HFFc6 (cell line): ENCODE measurements at places on chromosomes 12 and 14. TPM values are rescaled to one million over a fixed set of nuclear protein-coding genes. Genes with fewer than 3 reads are reported as not detected.

GRCh38 chr12:95492462-95492861 lies 18.5 kb downstream of the METAP2 start:
- no peak overlapping the region for H3K27ac ChIP-seq
- no peaks in the 10 kb centered on the region for H3K4me1 ChIP-seq
- peaks cover 35% of the 10 kb centered on the region for H3K36me3 ChIP-seq
- H3K4me3 ChIP-seq = no peak overlapping the region
- H3K27me3 ChIP-seq = no peaks in the 10 kb centered on the region

- H3K27me3 ChIP-seq = no peaks in the 10 kb centered on the region
- no peak overlapping the region for H3K27ac ChIP-seq
- H3K36me3 ChIP-seq = peaks cover 5% of the 10 kb centered on the region; the same call in 1 of the 2 replicates
- DNase-seq = no peak
- no peaks in the 10 kb centered on the region for H3K4me1 ChIP-seq
- H3K4me3 ChIP-seq = no peak overlapping the region
These were observed 259.9 kb upstream of the GARIN6 start for GRCh38 chr12:99387661-99388060.

GRCh38 chr14:96757456-96757855 lies 39.7 kb upstream of the VRK1 start:
- no peak for DNase-seq
- H3K36me3 ChIP-seq = no peaks in the 10 kb centered on the region
- H3K4me3 ChIP-seq = no peak overlapping the region
- no peak overlapping the region for H3K27ac ChIP-seq

DNA sequence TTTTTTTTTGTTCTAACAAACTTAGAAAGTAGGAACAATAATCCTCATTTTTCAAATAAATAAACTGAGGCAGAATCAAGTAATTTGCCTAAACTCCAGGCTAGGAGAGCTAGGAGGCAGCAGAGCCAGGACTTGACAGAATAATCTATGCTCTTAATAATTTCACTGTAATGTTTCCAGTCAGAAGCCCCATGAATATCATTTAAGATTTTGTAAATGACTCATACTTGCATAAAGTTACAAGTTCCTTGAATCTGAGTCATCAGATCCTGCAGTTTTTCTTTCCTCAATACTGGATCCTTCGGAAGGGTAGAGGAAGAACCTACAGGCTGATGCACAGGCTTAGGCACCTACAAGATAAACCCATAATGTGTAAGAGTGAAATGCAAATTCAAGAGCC lies 29.0 kb downstream of the CAPRIN2 start:
- H3K4me1 ChIP-seq = peaks cover 31% of the 10 kb centered on the region
- DNase-seq = peak; percentile 68
- H3K4me3 ChIP-seq = peak overlapping the region; percentile 68
- H3K27me3 ChIP-seq = no peaks in the 10 kb centered on the region

- peaks cover 11% of the 10 kb centered on the region; the same call in 1 of the 2 replicates for H3K4me1 ChIP-seq
- no peak for DNase-seq
- no peak overlapping the region for H3K27ac ChIP-seq
- H3K27me3 ChIP-seq = peaks cover 3% of the 10 kb centered on the region
- H3K36me3 ChIP-seq = peaks cover 8% of the 10 kb centered on the region
These were observed 136.3 kb downstream of the TPH2 start for GRCh38 chr12:72074956-72075355.

DNA sequence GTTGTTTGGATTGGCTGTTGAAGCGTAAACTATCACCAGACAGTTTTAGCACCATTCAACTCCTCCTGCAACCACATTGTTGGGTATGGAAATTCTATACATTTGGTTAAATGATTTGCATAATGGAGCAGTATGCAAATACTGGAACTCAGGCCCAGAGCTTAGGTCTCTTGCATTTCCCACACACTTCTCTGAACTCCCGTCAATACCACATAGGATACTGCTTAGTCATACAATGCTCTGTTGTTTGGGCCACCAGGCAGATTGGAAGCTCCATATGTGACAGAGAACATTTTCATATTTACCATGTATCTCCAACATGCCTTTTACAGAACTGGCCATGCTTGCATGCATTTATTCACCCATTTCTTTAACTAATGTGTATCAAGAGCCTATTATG lies 78.0 kb downstream of the IFNG start:
- no peaks in the 10 kb centered on the region for H3K4me1 ChIP-seq
- peaks cover 5% of the 10 kb centered on the region for H3K27me3 ChIP-seq
- no peaks in the 10 kb centered on the region for H3K36me3 ChIP-seq
- DNase-seq = no peak
- no peak overlapping the region for H3K4me3 ChIP-seq

DNA sequence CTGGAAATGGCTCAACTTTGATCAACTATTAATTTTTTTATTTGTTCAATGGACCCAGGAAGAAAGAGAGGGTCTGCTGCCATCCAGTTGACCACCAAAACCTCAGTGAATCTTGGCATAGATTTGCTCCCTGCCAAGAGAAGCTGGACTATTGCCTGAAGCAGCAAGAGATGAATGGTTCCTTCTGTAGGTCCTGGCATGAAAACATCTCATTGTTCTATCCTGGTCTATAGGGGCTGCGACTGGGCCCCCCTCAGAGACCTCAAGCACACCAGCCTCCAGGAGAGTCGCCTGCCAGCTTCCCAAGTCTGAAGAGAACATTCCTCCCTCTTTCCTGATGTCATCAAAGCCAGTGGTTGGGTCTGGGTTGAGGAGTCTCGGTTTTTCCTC lies 204.9 kb downstream of the TMX1 start:
- peaks cover 92% of the 10 kb centered on the region for H3K4me1 ChIP-seq
- no peak for DNase-seq
- H3K4me3 ChIP-seq = no peak overlapping the region
- no peaks in the 10 kb centered on the region; the same call in 1 of the 2 replicates for H3K36me3 ChIP-seq
- no peaks in the 10 kb centered on the region for H3K27me3 ChIP-seq
- peak overlapping the region; percentile 92; the same call in 1 of the 2 replicates for H3K27ac ChIP-seq

GRCh38 chr12:6039894-6040601 lies 84.4 kb downstream of the VWF start:
- peaks cover 25% of the 10 kb centered on the region for H3K4me1 ChIP-seq
- H3K27me3 ChIP-seq = peaks cover 6% of the 10 kb centered on the region
- H3K4me3 ChIP-seq = no peak overlapping the region
- no peaks in the 10 kb centered on the region for H3K36me3 ChIP-seq
- H3K27ac ChIP-seq = no peak overlapping the region

DNA sequence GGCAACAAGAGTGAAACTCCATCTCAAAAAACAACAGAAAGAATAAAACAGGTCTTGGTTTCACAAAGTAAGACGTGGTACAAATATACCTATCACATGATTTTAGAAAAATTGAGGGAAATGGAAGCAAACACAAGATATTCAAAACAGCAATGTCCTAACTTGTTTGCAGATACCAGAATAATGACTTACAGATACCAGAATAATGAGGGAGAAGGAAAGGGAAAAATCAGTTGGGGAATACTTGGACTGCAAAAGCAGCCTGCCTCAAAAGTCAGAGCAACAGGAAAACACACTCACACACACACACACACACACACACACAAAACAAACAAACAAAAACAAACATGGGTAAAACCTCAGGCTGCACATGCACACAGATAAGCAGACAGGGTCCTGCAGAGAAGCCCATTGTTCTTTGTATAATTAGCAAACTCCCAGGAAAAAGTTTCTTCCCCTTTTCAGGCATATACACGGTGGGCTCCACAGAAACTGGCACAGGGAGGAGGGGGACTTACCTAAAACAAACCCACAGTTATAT lies 65.7 kb upstream of the CAPRIN2 start:
- H3K36me3 ChIP-seq = no peaks in the 10 kb centered on the region
- DNase-seq = no peak
- H3K4me1 ChIP-seq = no peaks in the 10 kb centered on the region
- no peak overlapping the region for H3K4me3 ChIP-seq
- H3K27me3 ChIP-seq = peaks cover 38% of the 10 kb centered on the region

DNA sequence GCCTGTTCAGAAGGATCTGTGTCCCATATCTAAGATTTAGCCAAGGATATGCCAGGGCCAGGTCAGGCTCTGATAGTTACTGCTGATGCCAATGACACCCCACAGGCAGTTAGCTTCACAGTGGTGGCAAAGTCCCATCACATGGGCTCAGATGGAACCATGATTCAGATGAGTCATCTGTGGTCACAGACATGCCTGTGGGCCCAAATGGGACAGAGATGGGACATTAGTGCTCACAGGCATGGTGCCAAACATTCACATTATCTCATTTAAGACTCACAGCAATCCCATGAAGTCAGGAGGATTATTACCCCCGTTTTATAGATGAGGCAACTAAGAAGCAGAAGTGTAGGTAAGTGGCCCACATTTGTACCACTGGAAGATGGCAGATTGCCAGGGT lies 207.8 kb downstream of the DPF3 start:
- no peak overlapping the region; the same call in 1 of the 2 replicates for H3K4me3 ChIP-seq
- H3K27ac ChIP-seq = no peak overlapping the region
- H3K36me3 ChIP-seq = peaks cover 39% of the 10 kb centered on the region
- no peak for DNase-seq

- H3K4me3 ChIP-seq = peak overlapping the region; percentile 78
- H3K4me1 ChIP-seq = peaks cover 64% of the 10 kb centered on the region
- no peaks in the 10 kb centered on the region; the same call in none of the 2 replicates for H3K27me3 ChIP-seq
- H3K27ac ChIP-seq = peak overlapping the region; percentile 95
- peaks cover 15% of the 10 kb centered on the region for H3K36me3 ChIP-seq
These were observed 17.0 kb downstream of the ANO6 start for GRCh38 chr12:45232756-45233372.

GRCh38 chr14:93148979-93149378 lies 33.3 kb upstream of the ITPK1 start:
- no peak overlapping the region for H3K27ac ChIP-seq
- DNase-seq = no peak
- H3K27me3 ChIP-seq = peaks cover 10% of the 10 kb centered on the region
- H3K4me3 ChIP-seq = no peak overlapping the region
- H3K4me1 ChIP-seq = peaks cover 18% of the 10 kb centered on the region

DNA sequence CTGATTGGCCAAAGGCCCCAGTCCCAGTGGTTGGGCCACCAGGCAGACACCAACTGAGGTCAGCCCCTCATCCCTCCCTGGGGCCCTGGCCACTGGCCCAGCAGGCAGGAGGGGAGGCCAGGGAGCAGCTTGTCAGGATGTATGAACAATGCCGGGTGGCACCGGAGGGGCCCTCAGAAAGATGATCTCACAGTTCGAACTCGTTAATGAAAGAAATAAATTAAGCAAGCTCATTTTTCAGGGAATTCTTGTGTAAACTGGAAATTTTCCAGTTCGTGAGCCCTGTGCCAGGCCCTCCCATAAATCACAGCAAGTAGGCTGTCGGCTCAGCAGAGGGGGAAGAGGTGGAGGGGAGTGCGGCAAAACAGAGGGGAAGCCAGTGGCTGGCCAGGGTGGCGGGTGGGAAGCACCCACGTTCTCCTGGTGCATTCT lies 177.0 kb upstream of the VASH1 start:
- no peaks in the 10 kb centered on the region for H3K4me1 ChIP-seq
- no peak overlapping the region for H3K27ac ChIP-seq
- H3K4me3 ChIP-seq = no peak overlapping the region
- H3K27me3 ChIP-seq = peaks cover 2% of the 10 kb centered on the region

GRCh38 chr14:99463974-99464373 lies 16.7 kb downstream of the SETD3 start:
- H3K27ac ChIP-seq = no peak overlapping the region
- H3K36me3 ChIP-seq = peaks cover 11% of the 10 kb centered on the region
- no peak overlapping the region for H3K4me3 ChIP-seq
- DNase-seq = no peak
- H3K27me3 ChIP-seq = no peaks in the 10 kb centered on the region; the same call in 1 of the 2 replicates

DNA sequence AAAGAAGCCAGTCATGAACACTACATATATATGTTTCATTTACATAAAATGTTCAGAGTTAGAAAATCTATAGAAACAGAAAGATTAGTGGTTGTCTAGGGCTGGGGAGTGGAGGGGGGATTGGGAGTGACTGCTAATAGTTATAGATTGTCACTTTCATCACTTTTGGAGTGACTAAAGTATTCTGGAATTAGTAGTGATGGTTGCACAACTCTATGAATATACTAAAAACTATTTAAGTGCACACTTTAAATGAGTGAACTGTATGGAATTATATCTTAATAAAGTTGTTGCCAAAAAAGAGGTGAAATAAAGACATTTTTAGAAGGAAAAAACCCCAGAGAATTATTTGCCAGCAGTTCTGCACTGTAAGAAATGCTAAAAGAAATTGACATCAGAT lies 9.5 kb downstream of the CATSPERB start:
- H3K4me1 ChIP-seq = peaks cover 9% of the 10 kb centered on the region; the same call in 1 of the 2 replicates
- H3K4me3 ChIP-seq = no peak overlapping the region
- no peaks in the 10 kb centered on the region for H3K36me3 ChIP-seq

DNA sequence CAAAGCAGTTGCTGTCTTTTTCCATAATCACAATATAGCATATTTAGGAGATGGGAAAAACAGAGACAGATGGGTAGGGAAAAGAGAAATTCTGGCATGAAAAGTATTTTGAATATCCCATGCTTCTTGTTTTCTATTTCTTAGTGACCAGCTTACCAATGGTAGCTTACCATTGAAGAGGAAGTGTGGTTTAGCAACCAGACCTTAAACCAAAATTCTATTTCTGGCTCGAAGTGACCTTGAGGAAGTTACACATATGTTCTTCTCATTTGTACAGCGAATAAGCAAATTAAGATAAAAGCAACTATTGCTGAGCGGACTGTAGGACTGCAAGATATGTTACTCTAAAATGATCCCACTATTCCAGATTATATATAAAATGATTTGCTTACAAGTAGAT lies 82.9 kb downstream of the FGD4 start:
- H3K4me1 ChIP-seq = no peaks in the 10 kb centered on the region
- no peak overlapping the region for H3K27ac ChIP-seq

DNA sequence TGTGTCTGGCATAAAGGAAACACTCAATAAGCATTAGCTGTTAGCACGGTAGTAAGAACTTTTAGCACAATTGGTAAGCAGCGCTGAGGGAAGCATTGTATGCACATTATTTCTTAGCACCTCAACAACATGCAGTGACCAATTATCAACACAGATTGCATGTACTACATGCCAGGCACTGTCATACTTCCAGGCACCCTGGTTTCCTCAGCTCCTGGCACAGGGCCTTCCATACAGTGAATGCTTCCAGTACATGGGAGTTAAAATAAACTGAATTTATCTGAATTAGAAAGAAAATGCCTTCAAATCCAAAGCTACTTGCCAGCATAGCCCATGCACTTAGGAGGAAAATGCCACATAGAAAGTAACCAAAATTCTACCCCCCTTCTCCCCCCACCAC lies 59.4 kb downstream of the TUNAR start:
- H3K27me3 ChIP-seq = no peaks in the 10 kb centered on the region; the same call in 1 of the 2 replicates
- no peak for DNase-seq
- no peaks in the 10 kb centered on the region for H3K4me1 ChIP-seq
- H3K4me3 ChIP-seq = no peak overlapping the region
- no peak overlapping the region for H3K27ac ChIP-seq

The SPIC gene
- total RNA-seq = not detected in 3 replicates

The FOXG1 gene
- 0.06 TPM in 1 of 2 replicates, not detected in the other for total RNA-seq

The MAP3K12 gene
- 22.7 to 27.3 TPM (median 23.3 TPM) in 3 replicates for total RNA-seq

The TTC8 gene
- total RNA-seq = 46.0 to 61.6 TPM (median 51.4 TPM) in 3 replicates

The INSM2 gene
- total RNA-seq = not detected in 2 replicates

The RTL1 gene
- not detected in 3 replicates for total RNA-seq

The PLBD1 gene
- not detected in 3 replicates for total RNA-seq

The KRT85 gene
- not detected in 3 replicates for total RNA-seq

The DPPA3 gene
- not detected in 3 replicates for total RNA-seq

The PLEKHD1 gene
- 0.03 to 0.04 TPM in 2 of 3 replicates, not detected in the other for total RNA-seq

The EML5 gene
- total RNA-seq = 6.9 to 15.3 TPM (median 10.8 TPM) in 3 replicates
